ENCODE measurements at places on chromosomes 16 and 17. TPM values are rescaled to one million over a fixed set of nuclear protein-coding genes. Genes with fewer than 3 reads are reported as not detected.
A peak's percentile ranks its signal among the peaks of the same experiment; 100 is the strongest.

The GRAP gene
- total RNA-seq: 8.5 TPM

The USP43 gene
- 6.8 TPM for total RNA-seq

The SGCA gene
- 9.1 TPM for total RNA-seq

DNA sequence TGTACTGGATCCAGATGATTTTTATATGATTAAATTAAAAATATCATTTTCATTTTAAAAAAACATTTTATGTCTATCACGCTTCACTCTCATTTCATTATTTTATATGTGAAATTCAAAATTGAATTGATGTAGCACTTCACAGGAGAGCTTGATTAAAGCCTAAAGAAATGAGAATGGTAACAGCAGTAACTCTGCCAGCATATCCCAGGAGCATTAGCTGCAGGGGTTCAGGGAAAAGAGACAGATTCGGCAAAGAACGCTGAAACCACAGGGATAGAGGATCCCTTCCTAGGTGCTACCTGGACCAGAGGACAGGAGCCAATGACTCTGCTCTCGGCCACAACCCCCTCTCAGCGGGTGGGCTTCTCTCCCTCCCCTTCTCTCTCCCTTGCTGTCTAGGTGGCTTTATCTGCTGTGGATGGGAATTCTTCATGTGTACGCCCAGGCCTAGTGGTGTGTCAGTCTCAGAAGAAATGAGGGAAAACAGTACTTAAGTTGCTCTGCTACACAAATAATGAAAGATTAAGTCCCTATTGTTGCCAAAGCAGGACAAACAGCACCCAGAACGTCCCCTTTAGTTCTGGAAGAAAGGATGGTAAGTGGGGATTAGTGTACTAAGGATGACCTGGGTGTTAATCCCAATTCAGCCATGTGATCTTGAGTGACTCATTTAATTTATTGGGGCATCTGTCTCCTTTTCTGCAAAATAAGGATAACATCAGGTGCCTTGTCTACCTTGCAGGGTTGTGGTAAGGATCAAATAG is 123.3 kb downstream of the CDK5R1 start:
- DNase-seq: no peak
- H3K4me1 ChIP-seq: no peaks in the 10 kb centered on the region
- H3K27me3 ChIP-seq: no peaks in the 10 kb centered on the region
- no peak overlapping the region for H3K27ac ChIP-seq
- no peak overlapping the region for H3K4me3 ChIP-seq
- H3K36me3 ChIP-seq: no peaks in the 10 kb centered on the region

GRCh38 chr17:2723997-2724783 is 12.6 kb upstream of the CLUH start:
- H3K4me3 ChIP-seq: peak overlapping the region; percentile 44
- no peak for DNase-seq
- no peaks in the 10 kb centered on the region for H3K36me3 ChIP-seq

DNA sequence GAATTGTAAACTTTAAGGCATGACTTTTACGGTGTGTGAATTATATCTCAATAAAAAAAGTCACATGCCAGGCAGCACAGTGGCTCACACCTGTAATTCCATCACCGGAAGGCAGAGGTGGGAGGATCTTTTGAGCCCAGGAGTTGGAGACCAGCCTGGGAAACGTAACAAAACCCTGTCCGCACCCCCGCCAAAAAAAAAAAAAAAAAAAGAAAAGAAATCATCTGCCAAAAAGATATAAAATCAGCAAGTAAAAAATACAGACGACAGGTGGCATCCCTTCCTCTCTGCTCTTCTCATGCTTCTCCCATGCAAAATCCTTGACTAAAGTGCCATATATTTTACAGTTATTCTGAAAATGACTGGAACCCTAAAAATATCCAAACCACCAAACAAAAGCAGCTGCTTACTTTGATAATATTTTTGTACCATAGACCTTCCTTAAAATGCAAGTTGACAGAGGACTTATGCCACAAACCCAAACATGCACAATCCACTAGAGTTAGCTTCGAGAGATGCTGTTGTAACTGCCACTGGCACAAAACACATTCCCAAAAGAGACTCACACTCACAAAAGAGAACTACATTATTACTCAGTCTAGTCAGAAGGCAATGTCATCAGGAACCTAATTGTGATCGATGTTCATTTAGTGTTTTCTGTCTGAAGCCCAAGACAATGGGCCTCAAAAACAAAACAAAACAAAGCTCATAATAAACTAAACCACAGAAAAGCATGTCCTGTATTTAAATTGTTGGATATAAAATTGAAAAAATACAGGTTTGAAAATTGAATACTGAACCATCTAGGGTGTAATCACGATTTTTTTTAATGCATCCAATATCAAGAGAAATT is 2.4 kb downstream of the CRLF3 start:
- H3K4me3 ChIP-seq: peak overlapping the region; percentile 86
- peaks cover 59% of the 10 kb centered on the region for H3K4me1 ChIP-seq
- DNase-seq: no peak

DNA sequence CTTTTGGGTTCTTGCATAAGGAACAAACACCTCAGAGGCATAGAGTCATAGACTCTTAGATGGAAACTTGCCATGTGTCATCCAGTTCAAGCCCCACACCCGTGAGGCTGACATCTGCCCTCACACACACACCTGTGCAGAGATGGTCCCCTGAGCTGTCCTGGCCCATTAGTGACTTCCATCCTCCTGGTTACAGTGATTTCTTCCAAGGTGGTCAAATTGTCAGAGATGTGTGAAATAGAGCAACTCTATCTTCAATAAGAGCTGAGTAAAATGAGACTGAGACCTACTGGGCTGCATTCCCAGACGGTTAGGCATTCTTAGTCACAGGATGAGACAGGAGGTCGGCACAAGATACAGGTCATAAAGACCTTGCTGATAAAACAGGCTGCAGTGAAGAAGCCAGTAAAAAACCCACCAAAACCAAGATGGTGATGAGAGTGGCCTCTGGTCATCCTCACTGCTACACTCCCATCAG is 342.2 kb upstream of the TNRC6C start:
- H3K4me1 ChIP-seq: peaks cover 9% of the 10 kb centered on the region
- no peaks in the 10 kb centered on the region for H3K27me3 ChIP-seq
- no peaks in the 10 kb centered on the region for H3K36me3 ChIP-seq
- DNase-seq: no peak
- no peak overlapping the region for H3K27ac ChIP-seq

DNA sequence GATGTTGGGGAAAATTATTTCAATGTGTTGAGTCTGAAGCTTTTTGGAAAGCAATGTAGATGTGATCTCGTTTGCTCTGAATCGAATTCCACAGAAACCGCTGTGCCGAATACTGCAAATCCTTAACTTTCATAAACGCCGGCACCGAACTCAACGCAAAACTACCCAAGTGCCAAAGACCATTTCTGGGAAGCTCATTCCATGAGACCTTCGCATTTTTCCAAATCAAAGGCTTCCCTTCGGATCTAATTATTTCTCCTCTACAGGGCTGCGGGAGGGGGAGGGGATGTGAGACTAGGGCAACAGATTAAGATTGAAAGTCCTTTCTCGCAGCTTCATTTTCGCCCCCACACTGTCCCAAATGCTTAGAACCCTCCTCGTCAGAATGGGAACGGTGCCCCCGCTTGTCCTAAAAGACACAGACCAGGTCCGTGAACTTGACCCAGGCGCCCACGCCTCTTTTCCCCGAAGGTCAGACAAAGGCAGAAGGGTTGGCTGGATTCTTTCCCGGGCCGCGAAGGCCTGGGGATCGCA is 4.0 kb downstream of the PRAC1 start:
- no peak overlapping the region for H3K4me3 ChIP-seq
- H3K27ac ChIP-seq: no peak overlapping the region

- H3K27me3 ChIP-seq: no peaks in the 10 kb centered on the region
- H3K27ac ChIP-seq: no peak overlapping the region
- H3K4me1 ChIP-seq: no peaks in the 10 kb centered on the region
- H3K36me3 ChIP-seq: peaks cover 81% of the 10 kb centered on the region
- no peak for DNase-seq
Measured at GRCh38 chr17:12992676-12993075, 25.2 kb downstream of the ELAC2 start.

GRCh38 chr17:65556014-65556909 is 5.2 kb downstream of the AXIN2 start:
- H3K27ac ChIP-seq: no peak overlapping the region
- H3K4me1 ChIP-seq: peaks cover 8% of the 10 kb centered on the region
- no peak overlapping the region for H3K4me3 ChIP-seq
- peaks cover 3% of the 10 kb centered on the region for H3K27me3 ChIP-seq
- peaks cover 15% of the 10 kb centered on the region for H3K36me3 ChIP-seq

DNA sequence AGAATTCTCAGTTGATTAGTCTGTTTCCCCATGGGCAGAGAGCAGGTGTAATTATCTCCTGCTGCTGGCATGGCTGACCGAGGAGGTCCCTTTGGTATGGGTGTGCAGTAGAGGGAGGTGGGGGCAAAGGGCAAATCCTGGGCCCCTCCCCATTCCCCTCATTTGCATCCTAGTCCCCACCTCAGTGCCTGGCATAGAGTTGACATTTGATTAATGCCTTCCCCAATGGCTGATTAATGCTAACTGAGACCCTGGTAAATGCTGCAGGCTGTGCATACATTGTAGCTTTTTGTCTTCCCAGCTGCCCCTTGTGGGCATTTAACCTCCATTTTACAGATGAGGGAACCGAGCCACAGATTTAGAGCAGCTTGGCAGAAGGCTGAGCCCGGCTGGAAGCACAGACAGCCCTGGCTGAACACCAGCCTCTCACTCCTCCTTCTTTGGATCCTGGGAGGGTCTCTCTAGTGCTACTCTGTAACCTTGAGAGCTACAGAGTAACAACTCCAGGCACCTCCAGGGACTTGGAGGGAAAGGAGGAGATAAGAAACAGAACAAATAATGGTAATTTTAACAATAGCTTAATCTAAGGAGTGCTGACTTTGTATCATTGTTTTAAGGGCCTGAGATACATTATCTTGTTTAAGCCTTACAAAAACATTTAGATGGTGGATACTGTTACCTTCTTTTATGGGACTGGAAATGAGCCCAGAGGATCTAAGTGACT is 5.1 kb downstream of the PLCG2 start:
- H3K27ac ChIP-seq: no peak overlapping the region
- H3K4me1 ChIP-seq: peaks cover 27% of the 10 kb centered on the region

DNA sequence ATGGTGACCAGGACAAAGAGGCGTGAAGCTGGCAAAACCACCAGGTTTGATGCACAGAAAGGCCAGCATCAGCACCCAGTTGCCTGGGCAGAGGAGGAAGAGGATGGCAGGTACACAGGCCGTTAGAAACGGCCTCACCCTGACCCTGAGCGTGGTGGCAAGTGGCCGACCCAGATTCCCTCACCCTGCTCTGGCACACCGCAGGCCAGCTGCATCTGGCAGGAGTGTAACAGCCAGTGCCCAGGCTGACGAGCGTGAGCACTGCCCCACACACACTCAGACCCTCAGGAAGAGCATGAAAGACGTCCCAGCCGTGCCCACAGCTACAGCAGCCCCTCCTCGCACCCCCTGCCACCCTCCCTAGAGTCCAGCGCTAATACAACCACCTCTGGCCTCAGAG is 82.0 kb downstream of the ANKRD11 start:
- no peaks in the 10 kb centered on the region for H3K27me3 ChIP-seq
- no peak overlapping the region for H3K4me3 ChIP-seq
- H3K27ac ChIP-seq: no peak overlapping the region
- H3K36me3 ChIP-seq: no peaks in the 10 kb centered on the region

DNA sequence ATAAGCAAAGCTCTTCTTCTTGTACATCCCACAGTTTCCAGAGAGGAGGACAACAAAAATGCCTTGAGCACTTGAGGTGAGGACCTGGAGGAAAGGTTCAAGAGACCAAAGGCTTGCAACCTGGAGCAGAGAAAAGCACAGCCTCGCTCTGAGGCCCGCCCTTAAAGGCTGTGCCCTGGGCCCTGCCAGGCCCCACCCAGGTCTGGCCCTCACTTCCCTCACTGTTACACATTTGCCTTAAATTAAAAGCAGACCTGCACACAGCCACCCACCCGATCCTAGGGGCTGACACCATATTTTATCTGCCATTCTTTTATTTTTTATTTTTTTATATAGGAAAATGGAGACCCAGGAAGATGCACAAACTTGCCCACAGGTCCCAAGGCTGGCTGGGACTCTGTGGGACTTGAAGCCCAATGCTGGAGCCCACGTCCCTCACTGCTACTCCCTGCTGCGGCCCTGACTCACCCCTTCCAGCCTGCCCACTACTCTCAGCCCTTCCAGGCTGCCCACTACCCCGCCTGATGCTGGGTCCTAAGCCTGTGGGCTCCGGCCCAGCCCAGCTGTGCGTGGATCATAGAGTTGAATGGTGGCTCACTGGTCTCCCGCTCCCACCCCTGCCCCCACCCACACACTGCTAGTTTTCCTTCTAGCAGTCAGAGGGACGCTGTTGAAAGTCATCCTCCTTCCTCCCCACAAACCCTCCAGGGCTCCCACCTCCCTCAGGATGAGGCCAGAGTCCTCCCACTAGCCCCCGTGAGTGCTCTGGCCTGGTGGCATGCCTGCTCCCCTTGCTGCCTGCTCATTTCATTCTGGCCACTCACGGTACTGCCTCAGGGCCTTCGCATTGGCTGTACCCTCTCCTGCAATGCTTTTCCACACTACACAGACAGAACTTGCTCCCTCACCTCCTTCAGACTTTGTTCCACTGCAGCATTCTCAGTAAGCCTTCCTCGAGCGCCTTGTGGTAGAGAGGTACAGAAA is 77.6 kb upstream of the MED9 start:
- H3K4me1 ChIP-seq: peaks cover 27% of the 10 kb centered on the region
- H3K4me3 ChIP-seq: no peak overlapping the region
- H3K36me3 ChIP-seq: no peaks in the 10 kb centered on the region
- no peak for DNase-seq
- no peaks in the 10 kb centered on the region for H3K27me3 ChIP-seq

- DNase-seq: no peak
Measured at GRCh38 chr17:69326377-69327059, 415 bp downstream of the ABCA5 start.

DNA sequence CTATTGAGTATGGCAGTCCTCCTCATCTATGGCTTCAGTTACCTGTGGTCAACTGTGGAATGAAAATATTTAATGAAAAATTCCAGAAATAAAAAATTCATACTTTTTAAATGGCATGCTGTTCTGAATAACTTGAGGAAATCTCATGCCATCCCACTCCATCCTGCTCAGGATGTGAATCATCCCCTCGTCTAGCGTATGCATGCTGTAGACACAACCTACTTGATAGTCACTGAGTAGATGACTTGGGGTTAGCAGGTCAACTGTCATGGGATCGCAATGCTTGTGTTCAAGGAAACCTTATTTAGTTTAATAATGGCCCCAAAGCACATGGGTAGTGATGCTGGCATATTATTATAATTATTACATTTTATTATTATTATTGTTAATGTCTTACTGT is 4.8 kb upstream of the VAC14 start:
- H3K4me3 ChIP-seq: no peak overlapping the region
- peaks cover 4% of the 10 kb centered on the region for H3K4me1 ChIP-seq
- DNase-seq: no peak
- no peak overlapping the region for H3K27ac ChIP-seq

- H3K4me3 ChIP-seq: no peak overlapping the region
- H3K27me3 ChIP-seq: no peaks in the 10 kb centered on the region
- no peak for DNase-seq
- no peak overlapping the region for H3K27ac ChIP-seq
- H3K4me1 ChIP-seq: no peaks in the 10 kb centered on the region
Measured at GRCh38 chr17:69592692-69593350, 178.3 kb downstream of the MAP2K6 start.

Measured in lower lobe of right lung (tissue), 2 donors.